ENCODE measurements at places on chromosomes 7 and 10.

- no peak for DNase-seq
Observed at GRCh38 chr10:2214805-2215204, 477.5 kb upstream of the ADARB2 start.

GRCh38 chr10:109894516-109894915 lies 28.8 kb downstream of the XPNPEP1 start:
- DNase-seq = no peak

DNA sequence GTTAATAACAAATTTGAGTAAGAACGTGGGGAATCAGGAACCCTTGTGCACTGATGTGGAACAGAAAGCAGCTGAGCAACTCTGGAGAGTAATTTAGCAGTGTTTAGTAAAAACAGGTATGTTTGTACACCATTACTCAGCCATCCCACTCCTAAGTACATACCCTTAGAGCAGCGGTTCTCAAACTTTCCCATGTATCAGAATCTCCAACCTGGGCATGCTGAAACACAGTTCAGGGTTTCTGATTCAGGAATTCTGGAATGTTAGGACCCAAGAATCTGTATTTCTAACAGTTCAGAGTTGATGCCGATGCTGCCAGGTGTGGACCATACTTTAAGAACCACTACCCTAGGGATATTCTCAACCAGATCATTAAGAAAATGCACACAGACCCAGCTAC lies 5.1 kb downstream of the SGMS1 start:
- DNase-seq = no peak

GRCh38 chr7:94382132-94382531 lies 12.6 kb upstream of the COL1A2 start:
- DNase-seq = no peak

- no peak for DNase-seq
Observed at GRCh38 chr10:81219758-81220157, 655.2 kb upstream of the NRG3 start.

DNA sequence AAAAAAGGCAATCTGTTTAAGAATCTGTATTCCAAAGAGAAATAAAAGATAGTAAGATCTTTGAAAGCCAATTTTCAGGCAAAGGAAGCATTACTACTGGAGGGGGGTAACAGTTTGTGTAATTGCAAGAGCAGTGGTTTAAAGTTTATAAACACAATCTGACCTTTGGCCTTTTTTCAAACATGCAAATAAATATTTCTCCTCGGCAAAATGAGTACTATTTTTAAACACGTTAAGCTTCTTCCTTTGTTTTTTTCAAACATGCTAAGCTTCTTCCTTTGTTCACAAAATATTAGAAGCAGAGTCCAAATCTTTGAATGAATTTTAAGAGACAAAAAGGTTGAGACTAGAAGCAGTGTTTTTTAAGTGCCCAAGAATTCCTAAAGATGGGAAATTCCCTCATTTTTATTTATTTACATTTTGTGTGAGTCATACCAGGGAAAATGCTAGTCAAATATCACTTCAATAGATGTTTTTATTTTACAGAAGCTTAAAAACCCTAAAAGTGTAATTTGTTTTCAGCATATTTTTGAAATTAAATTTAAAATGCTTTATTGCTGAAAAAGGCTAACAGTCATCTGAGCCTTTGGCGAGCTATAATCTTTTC lies 229.3 kb downstream of the GPR37 start:
- DNase-seq = no peak

- no peak for DNase-seq
Observed at GRCh38 chr7:122140918-122141317, 3.1 kb downstream of the AASS start.

- no peak for DNase-seq
Observed at GRCh38 chr7:24834128-24834798, 77.0 kb upstream of the GSDME start.

DNA sequence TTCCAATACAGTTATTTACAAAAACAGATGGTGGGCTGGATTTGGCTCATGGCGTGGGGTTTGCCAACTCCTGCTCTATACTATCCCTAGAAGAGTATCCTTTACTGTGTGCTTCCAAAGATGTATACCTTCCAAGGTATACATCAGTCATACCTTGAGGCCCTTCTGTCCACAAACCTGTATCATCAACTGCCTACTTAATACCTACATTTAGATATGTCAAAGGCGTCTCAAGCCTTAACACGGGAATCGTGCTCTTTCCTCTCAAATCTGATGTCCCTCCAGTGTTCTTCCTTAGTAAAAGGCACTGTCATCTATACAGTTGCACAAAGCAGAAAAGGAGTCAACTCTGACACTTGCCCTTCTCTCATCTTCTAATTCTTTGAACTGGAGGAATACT lies 36.9 kb downstream of the NAMPT start:
- DNase-seq = no peak

DNA sequence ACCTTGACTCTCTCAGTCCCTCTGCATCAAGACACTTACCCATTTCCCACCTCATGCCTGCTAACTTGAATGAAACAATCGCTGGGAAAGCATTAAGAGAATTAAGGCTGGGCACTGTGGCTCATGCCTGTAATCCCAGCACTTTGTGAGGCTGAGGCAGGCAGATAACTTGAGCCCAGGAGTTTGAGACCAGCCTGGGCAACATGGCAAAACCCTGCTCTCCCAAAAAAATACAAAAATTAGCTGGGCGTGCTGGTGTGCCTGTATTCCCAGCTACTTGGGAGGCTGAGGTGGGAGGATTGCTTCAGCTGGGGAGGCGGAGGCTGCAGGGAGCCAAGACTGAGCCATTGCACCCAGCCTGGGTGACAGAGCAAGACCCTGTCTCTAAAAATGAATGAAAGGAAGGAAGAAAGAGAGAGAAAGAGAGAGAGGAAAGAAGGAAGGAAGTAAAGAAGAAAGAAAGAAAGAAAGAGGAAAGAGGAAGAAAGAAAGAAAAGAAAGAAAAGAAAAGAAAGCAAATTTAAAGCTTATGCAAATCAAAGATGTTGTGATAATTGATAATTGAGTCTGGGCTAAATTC lies 646 bp downstream of the SERPINE1 start:
- no peak for DNase-seq

DNA sequence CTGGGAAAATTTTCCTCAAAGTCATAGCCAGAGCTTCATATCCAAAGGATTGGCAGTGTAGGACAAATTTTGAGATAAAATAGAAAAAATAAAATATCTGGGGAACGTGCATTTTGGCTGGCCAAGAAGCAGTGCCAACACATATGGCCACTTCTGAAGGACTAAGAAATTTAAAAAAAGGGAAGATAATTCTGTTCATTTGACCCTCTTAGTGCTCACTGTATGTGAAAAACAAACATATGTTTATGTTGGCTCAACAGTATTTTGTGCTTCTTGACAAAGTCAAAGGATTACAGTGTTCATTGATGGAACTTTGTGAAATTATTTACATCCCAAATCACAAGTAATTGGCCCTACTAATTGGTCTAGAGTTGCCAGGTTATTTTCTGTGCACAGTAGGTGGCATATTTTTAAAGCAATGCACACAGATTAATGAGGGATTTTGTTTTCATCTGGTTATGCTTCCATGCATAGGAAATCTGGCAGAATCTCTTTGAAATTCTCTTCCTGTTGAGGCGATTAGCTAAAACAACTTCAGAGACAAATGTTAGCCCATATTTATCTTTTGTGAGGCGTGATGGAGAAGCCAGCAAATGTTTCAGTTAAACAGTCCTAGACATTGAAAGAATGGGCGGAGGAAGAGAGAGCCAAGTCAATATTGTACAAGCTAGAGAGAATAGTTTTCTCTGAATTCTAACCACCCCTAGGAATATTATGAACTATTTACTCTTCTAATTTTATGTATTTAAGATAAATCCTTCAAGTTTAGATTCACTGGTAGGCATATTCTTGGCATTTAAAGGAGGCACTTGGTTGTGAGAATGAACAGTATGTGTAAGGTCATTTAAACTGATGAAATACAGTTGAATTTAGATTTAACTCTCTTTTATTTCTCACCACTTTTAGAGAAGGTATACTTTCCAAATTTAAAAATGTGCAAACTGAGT lies 237.7 kb upstream of the MBL2 start:
- no peak for DNase-seq

DNA sequence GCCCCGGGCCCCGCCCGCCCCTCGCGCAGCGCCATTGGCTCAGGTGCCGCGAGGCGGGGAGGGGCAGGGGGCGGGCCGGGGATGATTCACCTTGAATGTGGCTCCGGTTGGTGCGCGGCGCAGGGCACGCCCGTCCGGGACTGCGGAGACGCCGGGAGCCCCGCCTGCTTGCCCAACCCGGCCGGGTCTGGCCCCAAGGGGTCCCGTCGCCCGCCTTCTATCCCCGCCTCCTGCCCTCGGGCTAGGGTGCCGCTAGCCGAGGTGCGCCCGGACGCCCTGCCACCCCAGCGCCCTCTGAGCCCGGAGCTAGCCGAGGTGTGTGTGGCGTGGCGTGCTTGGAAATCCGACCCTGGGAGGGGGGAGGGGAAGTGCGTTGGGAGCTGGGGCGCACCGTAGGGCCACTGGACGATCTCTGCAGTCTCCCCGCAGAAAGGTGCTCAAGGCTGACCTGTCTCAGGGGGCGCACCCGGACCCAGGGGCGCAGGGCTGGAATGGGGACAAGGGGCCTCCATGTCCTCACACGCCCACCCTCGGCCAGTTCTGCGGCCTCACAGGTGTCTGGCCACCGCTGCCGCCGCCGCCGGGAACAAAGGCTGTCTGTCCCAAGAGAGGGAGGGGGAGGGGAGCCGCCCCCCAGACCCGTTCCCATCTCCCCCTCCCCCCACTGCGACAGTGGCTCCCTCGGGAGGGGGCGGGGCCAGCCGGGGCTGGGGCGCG lies 168.9 kb downstream of the NRF1 start:
- DNase-seq = peak; percentile 99

DNA sequence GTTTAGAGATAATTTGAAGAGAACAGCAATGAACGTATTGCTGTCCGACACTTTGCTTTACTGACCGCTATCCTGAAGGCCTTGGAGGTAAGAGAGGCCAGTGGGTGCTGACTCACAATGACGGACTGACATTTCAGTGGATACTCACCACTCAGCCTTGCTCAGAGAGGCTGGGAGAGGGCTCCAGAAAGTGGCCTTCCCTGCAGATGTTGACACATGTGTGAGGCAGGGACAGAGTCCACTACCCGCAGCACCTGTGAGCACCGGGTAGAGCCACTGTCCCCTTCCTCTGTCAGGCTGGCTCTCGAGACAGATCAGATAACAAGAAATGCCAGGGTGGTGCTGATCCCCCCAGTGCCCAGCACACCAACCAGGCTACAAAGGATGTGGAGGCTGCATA lies 75.0 kb downstream of the GPR26 start:
- DNase-seq = no peak

DNA sequence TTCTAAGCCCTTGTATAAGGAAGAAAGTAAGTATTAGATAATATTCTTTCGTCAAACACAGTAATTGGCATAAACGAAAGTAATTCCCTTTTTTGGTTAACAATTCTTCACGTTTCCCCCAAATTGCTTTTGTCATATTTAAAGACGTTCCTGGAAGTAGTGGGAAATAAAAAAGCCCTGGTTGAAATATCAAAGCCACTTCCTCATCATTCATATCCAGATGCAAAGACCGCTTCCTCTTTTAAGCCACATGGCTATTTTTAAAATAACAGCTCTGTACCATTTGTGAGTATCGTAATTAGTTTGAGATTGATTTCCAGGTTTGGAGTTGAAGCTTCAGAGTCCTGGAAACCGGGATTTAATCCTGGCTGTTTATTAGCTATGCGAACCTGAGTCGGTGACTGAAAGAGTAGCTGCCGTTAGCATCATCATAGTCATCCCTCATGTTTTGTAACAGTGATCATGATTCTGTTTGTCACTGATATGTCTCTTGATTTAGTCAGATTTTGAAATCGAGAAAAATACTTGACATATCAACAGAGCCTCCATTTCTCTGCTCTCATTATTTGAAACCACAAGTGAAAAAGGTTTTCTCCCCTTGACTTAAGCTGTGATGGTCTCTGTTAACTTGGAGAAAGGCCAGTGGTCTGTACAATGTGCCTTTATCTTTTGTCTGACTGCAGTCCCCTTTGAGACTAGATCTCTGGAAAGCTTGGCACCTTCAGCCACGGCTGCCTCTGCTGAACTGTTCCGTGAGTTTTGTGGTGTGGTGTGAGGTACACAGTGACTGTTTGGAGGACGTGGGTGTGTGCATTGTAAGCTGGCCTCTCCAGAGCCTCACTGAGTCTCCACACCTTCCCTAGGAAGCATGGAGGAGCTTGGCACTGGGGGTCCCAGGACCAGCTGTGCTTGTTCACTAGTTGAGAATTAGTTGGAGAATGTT lies 18.1 kb downstream of the OPTN start:
- no peak for DNase-seq

- no peak for DNase-seq
Observed at GRCh38 chr7:25430200-25430931, 202.1 kb upstream of the NPVF start.

GRCh38 chr10:46223626-46224413 lies 63.0 kb upstream of the ANTXRL start:
- DNase-seq = no peak

GRCh38 chr7:129225206-129225930 lies 538 bp downstream of the AHCYL2 start:
- peak; percentile 70 for DNase-seq

- no peak for DNase-seq
Observed at GRCh38 chr10:109474812-109475211, 448.5 kb downstream of the XPNPEP1 start.

- no peak for DNase-seq
Observed at GRCh38 chr7:21173436-21173835, 254.4 kb upstream of the SP4 start.

GRCh38 chr7:96237040-96237439 lies 84.9 kb downstream of the SLC25A13 start:
- no peak for DNase-seq

GRCh38 chr7:105022458-105022857 lies 8.5 kb downstream of the KMT2E start:
- no peak for DNase-seq

DNA sequence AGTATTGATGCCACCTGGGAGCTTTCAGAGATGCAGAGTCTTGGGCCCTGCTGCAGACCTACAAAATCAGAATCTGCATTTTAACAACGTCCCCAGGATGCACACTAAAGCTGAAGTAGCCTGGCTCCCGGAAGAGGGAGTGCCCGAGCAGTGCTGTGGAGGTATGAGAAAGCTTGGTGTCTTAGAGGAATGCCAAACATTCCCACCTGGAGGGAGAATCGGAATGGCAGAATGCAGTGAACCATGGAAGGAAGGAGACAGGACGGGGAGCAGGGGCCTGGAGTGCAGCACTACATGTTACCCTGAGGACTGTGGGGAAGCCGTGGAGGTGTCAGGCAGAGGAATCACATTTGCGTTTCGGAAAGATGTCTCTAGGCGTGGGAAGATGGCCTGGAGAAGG lies 90.9 kb downstream of the AOAH start:
- DNase-seq = no peak

GRCh38 chr7:16463949-16464715 lies 1.4 kb downstream of the SOSTDC1 start:
- DNase-seq = no peak

GRCh38 chr10:71966046-71967004 lies 2.1 kb downstream of the CHST3 start:
- DNase-seq = no peak

Measured in HAP-1 (cell line).